ENCODE measurements at places on chromosomes 4 and X. TPM values are rescaled to one million over a fixed set of nuclear protein-coding genes. Genes with fewer than 3 reads are reported as not detected.

The SCML2 gene
- total RNA-seq, result 0.97 TPM

The RIPPLY1 gene
- total RNA-seq, result not detected

The VSIG1 gene
- total RNA-seq, result 12.8 TPM

The PNMA3 gene
- 0.12 TPM for total RNA-seq

The HELQ gene
- total RNA-seq, result 13.1 TPM

The RHOH gene
- 1.9 TPM for total RNA-seq

The ZNF157 gene
- 0.29 TPM for total RNA-seq

The MAOA gene
- 134 TPM for total RNA-seq

The GABRE gene
- 21.2 TPM for total RNA-seq

The NR3C2 gene
- total RNA-seq, result 17.0 TPM

The SORBS2 gene
- 50.8 TPM for total RNA-seq

The OTC gene
- 0.87 TPM for total RNA-seq

The FAM47A gene
- total RNA-seq, result not detected
